ENCODE measurements at places on chromosomes 2 and 18. TPM values are rescaled to one million over a fixed set of nuclear protein-coding genes. Genes with fewer than 3 reads are reported as not detected.

PDE11A gene
- total RNA-seq = not detected

NGEF gene
- not detected for total RNA-seq

CHCHD5 gene
- 36.6 TPM for total RNA-seq

SNRNP27 gene
- total RNA-seq = 59.6 TPM

DNA sequence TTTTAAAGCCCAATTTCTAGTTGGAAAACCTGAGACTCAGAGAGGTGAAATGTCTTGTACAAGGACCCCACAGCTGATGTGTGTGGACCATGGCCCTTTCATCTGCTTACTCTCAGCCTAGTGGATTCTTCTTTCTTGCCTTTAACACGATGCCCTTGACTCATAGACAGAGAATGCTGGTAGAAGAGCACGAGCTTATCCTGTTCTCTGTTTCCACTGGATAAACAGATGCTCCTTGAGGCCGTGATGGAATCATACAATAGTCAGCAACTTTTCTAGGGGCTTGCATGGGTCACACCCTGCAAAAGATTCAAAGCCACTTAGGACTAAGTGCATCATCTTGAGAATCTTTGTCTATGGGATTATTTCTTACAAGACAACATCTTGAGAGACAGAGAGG is 50.9 kb downstream of the MYCN start:
- no peak overlapping the region for H3K27ac ChIP-seq
- H3K36me3 ChIP-seq = no peaks in the 10 kb centered on the region
- no peaks in the 10 kb centered on the region for H3K27me3 ChIP-seq
- DNase-seq = no peak

DNA sequence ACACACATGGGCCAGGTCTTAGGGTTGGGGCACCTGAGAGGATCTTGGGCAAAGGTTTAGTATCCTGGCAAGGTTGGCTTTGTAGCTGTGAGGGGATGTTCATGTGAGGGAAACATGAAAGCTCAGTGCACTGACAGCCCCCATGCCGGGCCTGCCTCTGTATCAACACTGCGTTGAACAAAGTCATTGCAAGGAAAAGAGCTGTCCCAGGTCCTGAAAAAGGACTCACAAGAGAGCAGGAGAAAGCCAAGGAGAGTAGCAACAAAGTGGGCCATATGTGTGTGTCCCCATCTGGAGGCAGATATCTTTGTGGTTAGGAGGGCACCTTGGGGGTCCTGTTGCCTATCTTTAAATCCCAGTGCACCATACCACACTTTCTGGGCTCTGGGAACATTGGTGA is 237.8 kb upstream of the THSD7B start:
- no peak overlapping the region for H3K27ac ChIP-seq
- DNase-seq = no peak
- no peak overlapping the region for H3K4me3 ChIP-seq

PSD4 gene
- total RNA-seq = 193 TPM

- H3K27ac ChIP-seq = no peak overlapping the region
- H3K36me3 ChIP-seq = peaks cover 19% of the 10 kb centered on the region
- peaks cover 4% of the 10 kb centered on the region for H3K4me1 ChIP-seq
- H3K27me3 ChIP-seq = no peaks in the 10 kb centered on the region
Observed at GRCh38 chr2:229780856-229781773, 66.8 kb upstream of the DNER start.

DNA sequence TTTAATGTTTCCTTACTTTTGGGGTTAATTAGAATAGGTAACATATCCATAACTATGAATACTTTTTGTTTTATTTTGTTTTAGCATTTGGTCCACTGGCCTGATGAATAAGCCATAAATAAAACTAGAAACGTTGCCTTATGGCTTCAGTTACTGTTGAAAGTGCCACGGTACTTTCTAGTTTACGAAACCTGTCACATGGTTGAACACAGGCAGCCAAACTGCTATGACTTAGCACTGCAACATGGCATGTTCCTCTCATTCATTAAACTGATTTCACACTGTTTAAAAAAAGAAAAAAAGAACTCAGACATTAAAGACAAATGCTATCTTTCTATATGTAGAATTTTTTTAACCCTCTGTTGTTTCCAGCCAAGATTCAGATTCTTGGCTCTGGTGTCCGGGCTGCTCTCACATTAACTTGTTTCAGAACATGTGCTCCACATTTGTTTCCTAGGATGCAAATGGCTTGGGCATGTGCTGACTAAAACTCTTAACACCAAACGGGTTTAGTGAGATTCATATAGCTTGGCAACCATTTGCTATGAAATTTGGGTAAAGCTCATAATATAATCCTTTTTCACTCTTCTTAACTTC is 323.9 kb upstream of the RND3 start:
- no peaks in the 10 kb centered on the region for H3K27me3 ChIP-seq
- H3K36me3 ChIP-seq = no peaks in the 10 kb centered on the region
- no peak for DNase-seq
- H3K27ac ChIP-seq = no peak overlapping the region

- H3K4me3 ChIP-seq = no peak overlapping the region
- H3K27me3 ChIP-seq = no peaks in the 10 kb centered on the region
- DNase-seq = no peak
- no peak overlapping the region for H3K27ac ChIP-seq
- no peaks in the 10 kb centered on the region for H3K36me3 ChIP-seq
Observed at GRCh38 chr2:66926594-66927112, 470.5 kb upstream of the ETAA1 start.

DNA sequence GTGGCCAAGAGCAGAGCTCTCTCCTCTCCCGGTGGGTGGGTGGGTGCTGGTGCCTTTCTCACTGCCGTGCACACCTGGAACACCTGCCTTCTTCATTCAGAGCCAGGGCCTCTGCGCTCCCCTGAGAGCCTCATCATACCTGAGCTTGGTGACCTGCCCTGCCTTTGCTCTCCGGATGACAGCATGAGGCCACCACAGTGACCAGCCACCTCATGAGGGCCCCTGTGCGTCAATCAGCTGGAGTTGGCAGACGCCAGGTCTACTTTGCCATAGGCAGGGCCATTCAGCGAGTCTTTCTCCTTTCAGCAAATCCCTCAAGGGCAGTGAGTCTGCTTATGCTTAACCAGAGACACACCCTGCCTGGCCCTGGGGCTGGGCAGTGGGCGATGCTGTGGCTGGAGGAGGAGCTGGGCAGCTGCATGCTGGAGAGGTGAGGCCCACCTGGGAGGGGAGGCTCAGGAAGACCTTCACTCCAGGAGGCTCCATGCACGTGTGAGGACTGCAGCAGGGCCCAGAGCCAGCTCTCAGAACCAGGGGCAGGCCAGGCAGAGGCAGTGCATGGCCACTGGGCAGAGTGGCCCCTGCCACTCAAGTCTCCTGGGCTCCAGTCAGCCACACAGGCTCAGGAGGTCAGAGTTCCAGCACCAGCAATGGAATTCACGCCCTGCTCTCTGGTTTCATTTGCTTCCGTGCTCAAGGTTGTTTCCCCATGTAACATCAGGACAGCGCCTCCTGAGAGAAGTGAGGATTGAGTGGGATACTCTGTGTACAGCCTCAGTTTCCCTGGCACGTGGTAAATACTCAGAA is 417.5 kb upstream of the MYT1L start:
- no peaks in the 10 kb centered on the region for H3K36me3 ChIP-seq
- H3K4me3 ChIP-seq = no peak overlapping the region
- H3K4me1 ChIP-seq = no peaks in the 10 kb centered on the region
- no peaks in the 10 kb centered on the region for H3K27me3 ChIP-seq

DNA sequence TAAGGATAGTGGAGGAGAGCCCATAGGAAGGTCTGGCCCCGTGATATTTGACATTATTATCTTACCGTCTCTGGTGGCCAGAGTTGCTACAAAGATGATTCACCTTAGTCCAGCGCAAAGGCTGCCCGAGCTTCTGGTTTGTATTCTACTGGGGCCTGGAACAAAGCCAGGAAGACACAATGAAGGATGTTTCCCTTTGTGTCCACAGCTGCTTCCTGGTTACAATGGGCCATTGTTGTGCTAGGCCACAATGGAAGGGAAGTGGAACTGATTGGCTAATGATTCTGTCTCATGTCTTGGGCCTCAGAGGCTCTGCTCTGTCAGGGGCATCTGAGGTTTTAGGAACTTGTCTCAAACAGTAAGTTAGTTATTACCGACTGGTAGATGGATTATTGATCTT is 132.2 kb downstream of the TDRD15 start:
- DNase-seq = no peak
- H3K36me3 ChIP-seq = no peaks in the 10 kb centered on the region
- H3K27ac ChIP-seq = no peak overlapping the region
- no peaks in the 10 kb centered on the region for H3K27me3 ChIP-seq
- H3K4me1 ChIP-seq = no peaks in the 10 kb centered on the region

CCDC178 gene
- not detected for total RNA-seq

ABCA12 gene
- total RNA-seq = not detected

DNA sequence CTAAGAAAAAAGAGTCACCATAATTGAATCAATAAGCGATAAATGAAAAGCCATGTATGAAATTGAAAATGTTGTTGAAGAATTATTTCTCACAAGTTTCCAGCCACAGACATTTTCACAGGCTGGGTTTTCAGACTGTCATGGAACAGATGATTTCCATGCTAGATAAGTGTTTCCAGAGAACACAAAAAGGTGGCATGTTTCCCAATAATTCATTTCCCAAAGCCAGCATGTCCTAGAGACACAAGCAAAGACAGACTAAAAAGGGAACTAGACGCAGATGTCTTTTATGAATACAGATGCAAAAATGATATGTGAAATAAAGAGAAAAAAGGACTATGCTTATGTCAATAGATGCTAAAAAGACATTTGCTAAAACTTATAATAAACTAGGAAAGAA is 255.1 kb downstream of the EIPR1 start:
- no peaks in the 10 kb centered on the region for H3K4me1 ChIP-seq
- no peaks in the 10 kb centered on the region for H3K27me3 ChIP-seq
- DNase-seq = no peak

TFPI gene
- total RNA-seq = not detected

GRCh38 chr18:68234131-68234530 is 480.8 kb downstream of the TMX3 start:
- H3K4me3 ChIP-seq = no peak overlapping the region
- DNase-seq = no peak
- H3K27ac ChIP-seq = no peak overlapping the region
- H3K36me3 ChIP-seq = no peaks in the 10 kb centered on the region

DNA sequence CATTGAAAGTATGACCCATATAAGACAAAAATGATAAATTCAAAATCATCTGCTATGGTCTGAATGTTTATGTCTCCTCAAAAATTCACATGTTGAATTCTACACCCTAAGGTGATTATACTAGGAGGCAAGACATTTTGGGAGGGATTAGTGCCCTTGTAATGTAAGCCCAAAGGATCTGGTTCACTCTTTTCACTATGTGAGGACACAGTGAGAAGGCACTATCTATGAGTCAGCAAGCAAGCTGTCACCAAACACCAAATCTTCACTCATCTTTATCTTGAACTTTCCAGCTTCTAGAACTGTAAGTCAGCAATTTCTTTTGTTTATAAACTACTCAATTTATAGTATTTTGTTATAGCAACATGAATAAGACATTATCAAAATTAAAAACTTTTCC is 284.7 kb upstream of the ZC3H15 start:
- H3K36me3 ChIP-seq = no peaks in the 10 kb centered on the region
- H3K4me1 ChIP-seq = no peaks in the 10 kb centered on the region
- DNase-seq = no peak
- no peaks in the 10 kb centered on the region for H3K27me3 ChIP-seq

FAP gene
- total RNA-seq = not detected

DNA sequence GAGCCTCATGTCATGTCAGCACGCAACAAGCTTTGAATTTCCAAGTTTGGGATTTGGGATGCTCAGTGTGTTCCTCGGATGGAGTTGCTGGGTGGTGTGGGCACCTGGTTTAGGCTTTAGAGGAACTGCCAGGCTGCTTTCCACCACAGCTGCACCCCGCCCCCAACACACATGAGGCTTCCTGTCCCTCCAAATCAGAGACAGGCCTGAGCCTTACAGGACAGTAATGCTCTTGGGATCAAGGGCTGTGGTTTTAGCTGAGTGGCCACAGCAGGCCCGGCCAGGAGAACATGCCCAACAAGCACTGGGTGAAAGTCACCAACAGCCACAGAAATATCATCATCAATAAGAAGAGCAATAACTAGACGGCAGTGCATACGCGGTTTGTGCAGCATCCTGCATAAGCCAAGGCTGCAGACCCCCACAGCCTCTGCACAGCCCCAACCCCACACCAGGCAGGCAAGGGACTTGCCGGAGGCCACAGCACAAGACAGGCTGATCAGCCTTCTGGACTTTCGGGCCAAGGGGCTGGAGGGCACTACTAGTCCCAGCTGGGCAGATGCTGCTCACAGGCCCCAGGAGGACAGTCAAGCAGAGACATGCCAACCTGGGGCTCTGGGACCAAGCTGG is 29.7 kb upstream of the GPC1 start:
- H3K36me3 ChIP-seq = no peaks in the 10 kb centered on the region
- no peak for DNase-seq
- no peak overlapping the region for H3K4me3 ChIP-seq
- no peaks in the 10 kb centered on the region for H3K4me1 ChIP-seq
- H3K27ac ChIP-seq = no peak overlapping the region

DNA sequence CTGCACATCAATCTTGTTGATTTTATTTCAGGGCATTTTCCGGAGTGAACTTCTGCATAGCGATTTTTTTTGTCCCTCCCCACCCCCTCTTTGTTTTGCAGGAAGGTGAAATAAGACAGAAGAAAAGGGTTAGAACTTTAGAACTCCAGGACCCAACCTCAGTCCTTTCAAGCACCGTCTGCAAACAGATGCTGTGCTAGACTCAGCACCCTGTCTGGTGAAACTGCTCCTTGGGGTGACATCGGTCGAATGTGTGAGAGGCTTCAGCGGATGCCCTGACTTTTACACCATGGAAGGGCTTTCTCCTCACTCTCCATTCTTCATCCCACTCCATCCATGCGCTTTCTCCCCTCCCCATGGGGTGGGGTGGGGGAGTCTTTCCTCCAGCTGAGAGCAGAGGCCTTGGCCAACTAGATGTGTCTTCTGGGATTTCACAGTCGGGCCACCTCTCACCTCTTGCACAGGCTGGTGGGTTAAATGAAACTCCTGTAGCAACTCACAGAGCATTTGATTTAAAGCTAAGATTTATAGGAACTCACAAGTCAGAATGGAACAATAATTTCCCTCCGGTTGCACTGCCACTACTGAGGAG is 43.3 kb upstream of the EDAR start:
- peak overlapping the region; percentile 57 for H3K4me3 ChIP-seq
- no peaks in the 10 kb centered on the region for H3K36me3 ChIP-seq
- no peaks in the 10 kb centered on the region for H3K27me3 ChIP-seq
- H3K4me1 ChIP-seq = peaks cover 71% of the 10 kb centered on the region

- no peak overlapping the region for H3K27ac ChIP-seq
- H3K4me1 ChIP-seq = no peaks in the 10 kb centered on the region
Observed at GRCh38 chr18:32284284-32284683, 94.4 kb downstream of the MEP1B start.

GRCh38 chr2:98713332-98714015 is 17.5 kb downstream of the MGAT4A start:
- no peak overlapping the region for H3K27ac ChIP-seq
- H3K4me1 ChIP-seq = peaks cover 98% of the 10 kb centered on the region
- no peak for DNase-seq

- no peak overlapping the region for H3K4me3 ChIP-seq
- H3K36me3 ChIP-seq = no peaks in the 10 kb centered on the region
- H3K27ac ChIP-seq = no peak overlapping the region
- H3K4me1 ChIP-seq = no peaks in the 10 kb centered on the region
Observed at GRCh38 chr2:213609570-213610170, 325.4 kb downstream of the SPAG16 start.

RSAD2 gene
- total RNA-seq = 0.85 TPM

- DNase-seq = no peak
- no peak overlapping the region for H3K27ac ChIP-seq
- H3K4me1 ChIP-seq = no peaks in the 10 kb centered on the region
Observed at GRCh38 chr2:60334610-60335009, 218.8 kb downstream of the BCL11A start.
